Stimulated activated CD8-positive, alpha-beta memory T cell treated with anti-CD3 and anti-CD28 coated beads, Interleukin-2, amount 100 ng/mL, for 48 hours (primary cell): ENCODE measurements at places on chromosomes 4 and X.

GRCh38 chrX:41799661-41800060 lies 75.7 kb downstream of the GPR82 start:
- no peak for DNase-seq

DNA sequence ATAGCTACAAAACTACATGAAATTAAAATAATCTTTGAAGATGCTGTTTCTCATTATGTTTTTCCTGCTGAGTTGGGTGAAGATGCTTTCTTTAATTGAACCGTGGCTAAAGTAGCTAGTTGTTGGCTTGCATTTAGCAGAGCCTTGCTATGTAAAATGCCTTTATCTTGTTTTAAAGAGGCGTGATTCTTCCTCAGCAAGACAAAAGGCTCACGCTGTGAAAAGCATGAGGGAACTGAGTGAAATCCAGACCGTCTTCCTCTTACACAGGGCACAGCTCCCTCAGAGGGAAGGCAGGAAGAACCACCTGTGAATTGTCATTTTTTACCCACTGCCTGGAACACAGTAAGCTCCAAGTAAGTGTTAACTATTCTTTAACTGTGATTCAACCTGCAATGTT lies 39.0 kb upstream of the ZNF518B start:
- no peak for DNase-seq

DNA sequence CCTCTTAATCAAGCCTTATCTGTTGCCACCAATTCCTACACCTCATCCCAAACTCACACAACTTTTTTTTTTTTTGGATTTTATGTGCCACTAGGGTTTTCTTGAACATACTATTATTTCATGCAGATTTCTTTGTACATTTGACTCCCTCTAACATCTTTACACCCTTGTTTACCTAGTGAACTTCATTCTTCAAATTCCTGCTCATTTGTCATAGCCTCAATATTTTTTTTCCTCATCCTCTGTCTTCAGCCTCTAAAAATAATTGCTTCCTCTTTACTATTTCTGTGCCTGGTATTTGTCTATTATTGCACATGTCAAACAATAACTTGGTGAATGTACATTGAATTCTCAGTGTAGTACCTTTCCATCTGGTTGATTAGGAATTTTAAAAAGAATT lies 22.0 kb downstream of the NBDY start:
- no peak for DNase-seq

DNA sequence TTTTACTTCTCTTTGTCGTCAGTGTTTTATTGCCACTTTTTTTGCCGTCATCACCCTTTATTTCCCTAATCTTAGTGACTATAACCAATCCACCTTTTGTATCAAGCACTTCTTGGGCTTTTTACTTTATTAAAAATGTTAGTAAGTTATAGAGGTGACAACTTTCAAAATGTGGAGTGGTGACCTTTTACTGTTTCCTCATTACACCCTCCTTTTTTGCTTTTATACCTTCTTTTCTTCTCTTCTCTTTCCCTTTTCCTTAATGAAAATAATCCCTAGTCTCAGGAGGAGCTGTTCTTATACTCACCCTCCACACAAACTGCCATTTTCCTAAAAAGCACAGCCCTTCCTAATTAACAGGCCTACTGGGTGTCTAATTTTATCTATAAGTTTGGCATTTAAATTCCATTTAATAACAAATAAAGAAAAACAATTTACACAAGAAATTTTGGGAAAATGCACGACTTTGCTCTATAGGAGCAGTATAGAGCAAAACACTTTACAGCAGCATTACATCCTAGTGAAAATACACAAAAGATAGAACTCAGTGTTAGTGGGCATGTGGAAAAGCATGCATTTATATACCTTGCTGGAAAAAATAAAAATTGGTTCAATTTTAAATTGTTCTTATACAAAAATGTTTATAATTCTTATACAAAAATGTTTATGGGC lies 27.3 kb downstream of the BBS12 start:
- no peak for DNase-seq

GRCh38 chr4:24252121-24252520 lies 332.2 kb downstream of the DHX15 start:
- no peak for DNase-seq

DNA sequence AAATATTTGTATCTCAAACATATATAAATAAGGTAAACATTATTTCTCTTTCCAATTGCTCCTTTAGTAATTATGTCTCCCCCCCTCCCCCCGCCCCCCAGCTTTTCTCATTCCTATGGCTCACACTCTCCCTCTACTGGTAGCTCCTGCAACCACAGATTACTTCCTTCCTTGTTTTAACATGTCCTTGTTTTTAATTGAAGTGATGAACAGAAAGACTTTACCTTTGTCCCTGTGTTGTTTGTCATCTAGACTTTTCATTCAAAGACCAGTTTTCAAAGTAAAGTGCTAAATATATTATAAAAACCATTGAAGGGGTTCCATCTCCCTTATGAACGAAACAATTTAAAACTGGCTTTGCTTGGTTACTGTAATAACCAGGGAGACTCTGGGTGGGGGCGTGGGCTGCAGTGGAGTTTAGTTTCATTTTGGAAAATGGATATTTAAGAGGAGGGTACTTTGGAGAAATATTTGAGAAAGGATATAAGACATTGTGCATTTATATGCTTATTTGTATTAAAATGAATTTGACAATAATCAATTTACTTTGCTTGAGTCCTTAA lies 352.9 kb downstream of the RAPGEF2 start:
- DNase-seq, result no peak

DNA sequence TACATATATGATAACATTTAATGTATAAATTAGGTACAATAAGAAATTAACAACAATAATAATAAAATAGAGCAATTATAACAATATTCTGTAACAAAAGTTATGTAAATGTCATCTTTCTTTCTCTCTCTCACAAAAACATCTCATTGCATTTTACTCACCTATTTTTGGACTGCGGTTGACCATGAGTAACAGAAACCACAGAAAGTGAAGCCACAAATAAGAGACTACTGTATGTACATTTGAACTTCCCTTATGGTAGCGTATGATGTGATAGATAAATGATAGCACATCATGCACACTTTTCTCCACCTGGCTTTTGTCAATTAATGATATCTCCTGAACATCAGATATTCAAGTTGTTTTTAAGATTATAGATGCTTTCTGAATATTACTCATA lies 80.5 kb downstream of the HNRNPD start:
- no peak for DNase-seq

- DNase-seq, result no peak
Observed at GRCh38 chr4:65738134-65738533, 67.8 kb upstream of the EPHA5 start.

DNA sequence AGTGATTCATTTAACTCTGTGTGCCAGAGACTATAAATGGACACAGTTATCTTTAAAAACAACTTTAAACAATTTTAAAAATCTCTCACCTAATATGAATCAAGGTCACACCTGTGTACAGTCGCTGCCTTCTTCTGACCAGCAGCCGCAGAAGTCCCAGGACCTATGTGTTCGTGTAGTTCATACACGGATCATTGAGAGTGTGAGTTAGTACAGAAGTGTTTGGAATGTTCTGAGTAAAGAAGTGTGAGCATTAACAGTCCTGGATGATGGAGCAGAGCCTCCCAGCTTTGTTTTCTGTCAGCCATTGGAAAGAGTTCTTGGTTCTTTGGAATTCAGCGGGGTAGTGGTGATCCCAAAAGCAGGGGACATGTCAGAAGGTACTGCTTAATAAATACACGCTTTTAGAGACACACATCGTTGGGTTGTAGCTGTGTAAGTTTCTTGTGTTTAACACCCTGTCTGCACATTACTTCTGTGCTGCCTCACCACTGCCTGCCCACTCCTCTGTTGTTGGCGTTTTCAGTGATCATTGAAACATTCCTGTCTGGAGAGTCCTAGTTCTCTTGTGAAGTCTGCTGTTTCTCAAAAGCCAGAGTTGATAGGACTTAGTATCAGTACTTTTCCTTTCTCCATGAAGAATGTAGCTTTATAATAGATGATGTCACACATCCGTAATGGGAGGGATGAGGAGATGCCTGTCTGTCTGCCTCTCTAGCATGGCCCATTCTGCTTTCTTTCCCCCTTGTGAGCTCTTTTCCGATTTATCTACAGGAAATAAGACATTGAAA lies 90.6 kb downstream of the PTTG2 start:
- DNase-seq, result no peak

DNA sequence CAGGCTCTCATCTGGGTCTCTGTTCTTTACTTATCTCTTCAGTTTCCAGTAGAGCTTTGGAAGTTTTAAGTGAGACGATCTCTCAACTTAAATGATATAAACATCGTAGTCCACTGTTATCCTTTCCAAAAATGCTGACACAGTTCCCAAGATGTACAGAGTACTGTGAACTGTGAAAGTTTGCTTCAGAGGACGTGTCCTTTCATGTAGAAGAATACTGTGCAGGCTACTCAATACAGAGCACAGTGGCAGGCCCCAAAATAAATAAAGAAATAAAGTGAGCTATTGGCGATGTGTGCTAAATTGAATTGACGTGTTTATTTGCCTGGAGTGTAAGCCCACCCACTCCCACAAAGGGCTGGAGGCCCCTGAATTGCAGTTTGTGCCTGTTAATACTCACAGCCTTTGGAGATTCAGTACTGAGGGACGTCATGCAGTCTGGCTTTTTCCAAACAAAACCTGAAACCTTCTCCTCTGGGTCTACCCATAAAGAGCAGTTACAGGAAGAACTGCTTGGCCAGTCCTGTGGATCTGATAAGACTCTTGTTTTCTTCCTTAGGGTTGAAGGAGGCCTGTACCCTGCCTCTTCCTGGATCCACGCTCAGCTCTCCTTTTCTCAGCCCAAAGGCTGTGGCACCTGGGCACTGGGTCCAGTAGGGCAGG lies 66.1 kb downstream of the SOWAHB start:
- no peak for DNase-seq

- peak; percentile 86 for DNase-seq
Observed at GRCh38 chr4:6574747-6575502, at the start of gene MAN2B2. MAN2B2 (plus strand) TSS chr4:6575189; CDS start chr4:6575211, 22 bp downstream.

GRCh38 chrX:16869393-16870094 lies 618 bp downstream of the RBBP7 start:
- no peak for DNase-seq

GRCh38 chr4:39718366-39719323 lies 20.7 kb downstream of the UBE2K start:
- DNase-seq, result no peak

- DNase-seq, result no peak
Observed at GRCh38 chr4:173769568-173769967, 239.5 kb upstream of the HAND2 start.

DNA sequence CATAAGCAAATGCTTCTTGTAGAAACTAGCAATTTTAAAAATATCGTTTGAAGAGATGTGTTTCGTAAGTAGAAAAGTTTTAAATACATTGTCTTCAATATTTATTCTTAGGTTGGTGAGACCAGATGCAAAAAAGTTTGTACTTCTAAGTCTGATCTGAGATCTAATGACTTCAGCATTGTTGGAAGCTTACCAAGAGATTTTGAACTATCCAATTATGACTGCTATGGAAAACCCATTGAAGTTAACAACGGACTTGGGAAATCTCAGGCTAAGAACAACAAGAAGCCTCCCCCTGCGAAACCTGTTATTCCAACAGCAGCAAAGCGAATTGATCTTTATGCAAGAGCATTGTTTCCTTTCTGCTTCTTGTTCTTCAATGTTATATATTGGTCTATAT lies 50.2 kb upstream of the GRIA2 start:
- DNase-seq, result no peak
